Naive B cell (primary cell): ENCODE measurements at places on chromosomes 6 and 20. TPM values are rescaled to one million over a fixed set of nuclear protein-coding genes. Genes with fewer than 3 reads are reported as not detected.

Gene RAB32
- polyA plus RNA-seq = 2.8 TPM

Gene PGC
- not detected for polyA plus RNA-seq

Gene PRL
- not detected for polyA plus RNA-seq

Gene DUSP15
- not detected for polyA plus RNA-seq

Gene HAO1
- not detected for polyA plus RNA-seq
